Inflammatory macrophage treated with lipopolysaccharide for 4 hours (primary cell): ENCODE measurements at places on chromosomes 11 and 22.

DNA sequence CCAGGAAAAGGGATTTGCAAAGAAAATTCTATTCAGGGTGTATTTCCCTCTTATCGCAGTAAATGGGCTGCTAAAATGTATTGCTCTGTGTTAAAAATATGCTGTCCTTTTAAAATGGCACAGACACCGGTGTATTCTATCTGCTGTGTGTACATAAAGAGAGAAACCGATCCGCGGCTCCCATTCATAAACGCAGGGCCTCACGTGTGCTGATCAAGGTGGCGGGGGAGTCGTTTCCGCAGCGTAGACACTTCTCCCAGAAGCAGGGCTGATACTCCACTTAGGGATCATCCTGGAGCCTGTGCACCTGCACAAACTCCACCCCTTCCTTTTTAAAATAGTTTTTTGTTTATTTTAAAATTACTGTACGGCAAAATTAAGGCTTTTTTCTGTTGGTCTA lies 26.1 kb upstream of the IGSF9B start:
- DNase-seq, result no peak

DNA sequence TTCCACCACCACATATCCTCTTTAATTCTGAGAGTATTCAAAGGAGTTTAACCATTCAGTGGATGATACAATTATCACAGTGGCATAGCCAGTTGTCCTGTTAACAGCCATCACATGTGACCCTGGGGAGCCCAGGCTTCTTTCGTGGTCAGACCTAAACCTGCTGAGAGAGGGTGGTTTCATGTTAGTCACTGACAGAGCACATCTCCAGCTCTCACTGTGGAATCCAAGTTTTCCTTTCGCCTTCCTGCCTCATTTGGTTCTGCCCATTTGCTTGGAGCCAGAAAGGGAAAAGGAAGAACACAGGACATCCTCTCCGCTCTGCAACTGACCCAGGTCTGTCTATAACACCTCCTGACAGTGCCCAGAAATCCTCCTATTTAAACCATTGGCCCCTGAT lies 60.4 kb downstream of the MCHR1 start:
- DNase-seq, result no peak

DNA sequence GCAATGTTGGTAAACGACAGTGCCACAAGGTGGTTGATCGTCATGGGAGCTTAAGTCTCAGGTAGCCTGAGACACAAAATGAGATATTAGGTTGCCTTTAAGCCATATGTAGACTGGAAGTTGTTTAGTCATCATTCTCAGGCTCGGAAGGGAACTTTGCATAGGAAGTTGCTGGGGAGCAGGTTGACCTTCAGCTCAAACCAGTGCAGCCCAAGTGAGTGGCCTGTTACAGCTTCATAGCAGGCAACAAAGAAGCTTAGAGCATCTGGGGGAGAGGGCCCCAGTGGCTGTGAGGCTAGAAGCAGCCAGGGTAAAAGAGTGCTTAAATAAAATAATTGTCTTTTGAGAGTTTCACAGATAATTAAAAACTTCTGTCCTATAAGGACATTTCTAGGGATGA lies 404.0 kb downstream of the GUCY1A2 start:
- DNase-seq, result no peak

DNA sequence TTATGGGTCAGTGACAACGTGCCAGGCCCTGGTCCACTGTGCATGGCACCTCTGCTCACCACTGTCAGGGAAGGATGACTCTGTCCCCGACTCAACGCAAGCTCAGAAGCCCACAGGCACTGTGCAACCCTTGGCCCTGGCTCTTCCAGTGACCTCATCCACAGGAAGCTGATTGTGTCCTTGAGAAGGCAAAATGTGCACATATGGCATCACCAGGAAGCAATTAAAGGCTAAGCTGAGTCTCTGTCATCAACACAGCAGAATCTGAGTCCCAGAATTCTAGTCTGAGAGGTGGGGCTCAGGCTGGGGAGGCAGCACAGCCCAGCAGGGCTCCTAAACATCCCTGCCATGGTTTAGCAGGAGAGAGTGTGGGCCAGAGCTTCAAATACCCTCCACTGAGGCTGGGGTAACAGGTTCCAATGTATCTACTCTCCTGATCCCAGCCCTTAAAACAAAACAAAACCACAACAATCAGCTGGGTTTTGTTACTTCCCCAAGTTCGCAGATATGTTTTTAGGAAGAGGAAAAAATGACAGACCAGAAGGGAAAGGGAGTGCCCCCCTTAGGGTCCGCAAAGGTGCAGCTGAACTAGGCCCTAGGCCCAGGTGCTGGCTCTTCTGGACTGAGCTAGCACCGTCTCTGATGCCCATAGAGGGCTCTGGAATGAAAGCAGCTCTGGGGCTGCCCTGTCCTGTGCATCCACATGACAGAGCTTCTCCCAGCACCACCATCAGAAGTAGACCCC lies 33.5 kb upstream of the GNAZ start:
- DNase-seq, result peak; percentile 21

DNA sequence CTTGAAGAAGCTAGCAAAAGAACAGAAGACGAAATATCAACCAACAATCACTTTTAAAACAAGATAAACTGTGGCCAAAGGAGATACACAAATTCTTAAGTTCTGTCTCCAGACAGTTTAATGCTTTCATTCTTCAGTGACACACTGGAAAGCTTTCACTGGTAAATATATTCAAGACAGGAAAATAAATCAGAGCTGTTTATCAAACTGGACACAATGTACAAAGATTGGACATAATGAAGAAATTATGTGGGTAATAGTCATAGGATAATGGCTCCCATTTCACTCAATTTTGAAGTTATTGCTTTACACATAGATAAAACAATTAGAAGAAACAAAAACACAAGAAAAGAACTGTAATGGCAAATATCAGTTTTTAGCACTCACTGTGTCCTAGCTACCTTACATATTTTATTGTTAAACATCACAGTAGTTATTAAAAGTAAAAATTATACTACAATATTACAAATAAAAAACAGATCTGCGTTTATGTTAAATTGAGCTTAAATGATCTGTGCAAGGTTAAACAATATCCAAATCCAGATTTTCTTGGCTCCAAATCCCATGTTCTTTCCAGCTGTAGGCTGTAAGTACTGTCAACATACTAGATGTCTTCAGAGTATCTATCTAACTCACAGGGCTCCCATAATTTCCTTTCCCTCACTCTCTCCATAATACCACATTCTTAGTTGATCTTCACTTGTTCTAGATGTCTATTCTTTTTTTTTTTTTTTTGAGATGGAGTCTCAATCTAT lies 38.6 kb upstream of the NOX4 start:
- DNase-seq, result no peak
